T follicular helper cell (primary cell): ENCODE measurements at places on chromosomes 2 and 18.

- no peak for DNase-seq
Measured at GRCh38 chr2:156505696-156506095, 69.5 kb downstream of the GPD2 start.

DNA sequence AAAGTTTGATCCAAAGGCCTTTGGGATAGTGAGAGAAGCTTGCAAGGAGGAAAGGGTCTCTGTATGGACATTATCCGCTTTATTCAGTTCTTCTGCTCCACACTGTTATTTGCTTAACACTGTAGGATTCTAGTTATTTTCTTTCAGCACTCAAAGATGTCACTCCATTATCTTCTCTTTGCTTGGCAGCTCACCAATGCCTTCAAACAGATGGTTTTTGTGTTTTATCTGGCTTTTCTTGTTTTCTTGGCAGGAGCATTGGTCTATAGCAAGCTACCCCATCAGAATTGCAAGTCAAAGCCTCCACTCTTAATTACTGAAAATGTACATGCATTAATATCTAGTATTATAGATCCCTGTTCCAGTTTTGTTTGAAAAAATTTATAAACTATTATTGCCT is 138.8 kb downstream of the EVA1A start:
- DNase-seq: no peak

- DNase-seq: no peak
Measured at GRCh38 chr2:235054475-235054874, 102.7 kb downstream of the SH3BP4 start.

DNA sequence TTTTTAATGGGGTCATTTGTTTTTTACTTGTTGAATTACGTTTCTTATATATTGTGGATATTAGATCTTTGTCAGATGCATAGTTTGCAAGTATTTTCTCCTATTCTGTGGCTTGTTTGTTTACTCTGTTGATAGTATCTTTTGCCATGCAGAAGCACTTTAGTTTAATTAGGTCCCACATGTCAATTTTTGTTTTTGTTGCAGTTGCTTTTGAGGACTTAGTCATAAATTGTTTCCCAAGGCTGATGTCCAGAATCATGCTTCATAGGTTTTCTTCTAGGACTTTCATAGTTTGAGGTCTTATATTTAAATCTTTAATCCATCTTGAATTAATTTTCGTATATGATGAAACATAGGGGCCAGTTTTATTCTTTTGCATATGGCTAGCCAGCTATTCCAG is 13.2 kb downstream of the PIKFYVE start:
- DNase-seq: no peak

DNA sequence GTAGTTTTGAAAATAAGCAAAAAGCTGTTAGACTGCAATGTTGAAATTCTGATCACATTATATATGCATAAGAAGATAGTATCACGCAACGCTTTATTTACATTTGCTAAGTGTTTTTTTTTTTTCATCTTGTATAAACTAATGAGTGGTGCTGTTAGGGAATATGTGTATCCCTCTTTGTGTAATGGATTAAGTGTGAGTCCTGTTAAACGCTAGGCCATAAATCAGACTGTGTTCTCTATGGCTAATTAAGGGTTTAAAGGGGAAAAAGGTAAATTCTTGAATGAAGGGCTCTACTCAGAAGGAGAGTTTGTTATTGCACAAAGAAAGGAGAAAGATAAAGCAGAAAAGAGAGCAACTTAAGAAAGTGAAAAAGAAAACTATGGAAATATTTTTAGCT is 4.8 kb upstream of the ASXL3 start:
- no peak for DNase-seq

- DNase-seq: no peak
Measured at GRCh38 chr2:206831442-206831995, 66.1 kb downstream of the FASTKD2 start.

DNA sequence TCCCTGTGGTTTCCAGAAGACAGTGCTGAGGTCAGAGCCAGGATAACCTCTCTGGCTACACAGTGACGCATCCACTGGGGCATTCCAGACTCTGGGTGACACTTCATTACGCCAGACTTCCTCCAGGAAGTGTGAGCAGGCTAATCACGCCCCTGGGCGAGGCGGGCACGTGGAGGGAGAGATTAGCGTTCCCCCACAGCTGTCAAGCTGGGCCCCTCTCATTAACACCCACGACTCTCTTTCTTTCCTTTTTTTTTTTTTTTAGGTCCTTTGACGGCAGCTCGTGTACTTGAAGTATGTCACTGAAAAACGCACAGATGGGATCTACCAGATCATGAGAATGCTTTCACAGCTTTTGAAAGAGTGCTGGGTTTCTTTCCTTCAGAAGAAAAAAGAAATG is 274.6 kb downstream of the AFF3 start:
- no peak for DNase-seq

DNA sequence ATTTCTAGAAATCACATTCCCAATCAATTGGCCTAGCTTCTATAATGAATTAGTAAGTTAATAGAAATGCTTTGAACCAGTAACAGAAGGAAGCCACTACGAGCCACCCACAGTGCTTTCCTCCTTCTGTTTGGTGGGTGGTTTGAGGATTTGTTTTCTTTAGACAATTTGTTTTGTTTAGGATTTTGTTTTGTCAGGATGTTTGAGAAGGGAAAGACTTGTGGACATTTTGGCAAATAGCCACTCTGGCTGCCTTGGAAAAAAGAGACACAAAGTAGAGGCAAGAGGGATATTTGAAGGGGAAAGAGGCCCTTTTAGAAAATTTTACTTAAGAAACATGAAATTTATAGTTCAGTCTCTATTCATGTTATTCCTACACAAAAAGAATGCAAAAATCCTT is 47.7 kb downstream of the TANK start:
- DNase-seq: no peak

- DNase-seq: no peak
Measured at GRCh38 chr2:160667811-160668210, 174.2 kb upstream of the RBMS1 start.

DNA sequence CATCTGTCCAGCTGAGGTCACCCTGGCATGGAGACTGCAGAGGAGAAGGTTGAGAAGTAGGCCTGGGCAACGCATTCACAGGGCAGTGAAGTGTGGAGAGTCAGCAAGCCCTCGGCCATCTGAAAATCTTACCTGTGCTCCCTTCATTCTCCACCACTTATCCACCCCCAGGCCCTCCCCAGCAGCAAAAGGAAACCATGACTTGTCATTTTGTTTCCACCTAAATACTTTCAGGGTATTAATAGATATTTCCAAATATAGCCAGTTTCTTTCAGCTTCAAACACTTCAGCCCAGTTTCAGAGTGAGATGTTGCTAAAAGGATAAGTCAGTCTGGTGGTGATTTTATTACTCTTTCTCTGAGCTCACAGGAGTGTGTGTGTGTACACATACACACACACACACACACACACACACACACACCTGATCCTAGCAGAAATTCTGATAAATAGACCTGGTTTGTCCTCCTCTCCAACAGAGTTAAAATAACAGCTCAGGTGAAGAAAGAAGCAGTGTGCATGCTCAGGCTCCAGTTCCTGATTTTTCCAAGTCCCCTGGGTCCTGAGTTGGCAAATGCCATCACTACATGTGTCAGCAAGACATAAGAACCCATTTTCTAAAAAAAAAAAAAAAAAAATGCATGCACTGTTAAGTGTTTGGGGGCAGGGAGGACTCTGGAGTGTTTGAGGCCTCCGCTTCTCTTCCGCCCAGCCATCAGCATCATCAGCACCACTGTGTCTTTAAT is 82.8 kb downstream of the LOXHD1 start:
- DNase-seq: no peak

- no peak for DNase-seq
Measured at GRCh38 chr2:240024766-240025165, 376 bp downstream of the NDUFA10 start.
